ENCODE measurements at places on chromosomes 7 and 10. TPM values are rescaled to one million over a fixed set of nuclear protein-coding genes. Genes with fewer than 3 reads are reported as not detected.

Gene CYP2C8
- not detected for total RNA-seq

Gene SUGCT
- total RNA-seq: 0.61 TPM

Gene EVX1
- total RNA-seq: not detected

Gene ACBD7
- 1.5 TPM for total RNA-seq

Gene STRIP2
- 15.6 TPM for total RNA-seq

Gene CUL1
- 84.3 TPM for total RNA-seq

Gene ADAMTS14
- 0.15 TPM for total RNA-seq

Gene DYDC2
- total RNA-seq: not detected

Gene ACSL5
- total RNA-seq: 58.1 TPM

Gene ZSCAN25
- total RNA-seq: 31.7 TPM

Gene OR2A12
- not detected for total RNA-seq

Gene NDUFA5
- 39.7 TPM for total RNA-seq

Gene SEMA3D
- total RNA-seq: not detected

Gene PEX1
- 16.8 TPM for total RNA-seq

DNA sequence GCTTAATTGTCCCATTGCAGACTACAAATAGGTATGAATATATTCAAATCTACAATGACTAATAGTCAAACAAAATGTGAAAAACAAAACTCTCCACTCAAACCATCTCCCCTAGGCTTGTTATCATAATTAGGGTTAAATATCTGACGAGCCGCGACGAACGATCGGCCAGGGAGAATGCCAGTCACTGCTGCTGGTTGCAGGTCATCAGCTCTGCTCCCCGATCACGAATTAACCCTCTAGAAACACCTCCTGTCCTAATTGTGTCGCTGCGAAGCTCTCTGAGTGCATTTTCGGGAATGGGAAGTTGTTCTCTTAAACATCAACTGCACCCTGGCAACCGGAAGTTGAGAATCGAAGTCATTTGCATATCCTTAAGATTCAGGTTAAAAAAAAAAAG is 167.3 kb downstream of the TCERG1L start:
- DNase-seq: no peak

DNA sequence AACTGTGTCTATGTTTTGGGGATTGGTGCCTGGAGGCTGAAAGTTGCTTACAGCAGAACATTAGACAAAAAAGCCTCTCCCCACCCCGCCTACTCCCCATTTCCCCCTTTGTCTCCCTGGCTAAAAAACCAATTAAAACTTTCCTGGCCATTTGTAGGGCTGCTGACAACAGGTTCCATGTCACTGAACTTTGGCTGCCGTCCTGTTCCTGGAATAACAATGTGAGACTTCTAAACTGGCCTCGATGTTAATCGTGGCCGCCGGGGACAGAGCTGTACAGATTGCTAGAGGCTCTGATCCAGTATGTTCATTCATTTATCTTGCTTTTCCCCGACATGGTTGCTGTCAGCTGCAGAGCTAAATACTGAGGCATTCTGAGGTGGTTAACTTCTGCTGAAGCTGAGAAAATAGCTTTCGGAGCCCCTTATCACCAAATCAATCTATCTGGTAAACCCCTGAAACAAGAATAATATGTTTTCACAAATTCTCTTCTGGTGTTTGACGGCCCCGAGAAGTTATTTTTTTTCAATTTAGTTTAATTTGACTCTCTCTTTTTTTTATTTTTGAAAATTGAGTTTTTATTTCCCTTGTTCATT is 271.6 kb downstream of the GFRA1 start:
- no peak for DNase-seq

DNA sequence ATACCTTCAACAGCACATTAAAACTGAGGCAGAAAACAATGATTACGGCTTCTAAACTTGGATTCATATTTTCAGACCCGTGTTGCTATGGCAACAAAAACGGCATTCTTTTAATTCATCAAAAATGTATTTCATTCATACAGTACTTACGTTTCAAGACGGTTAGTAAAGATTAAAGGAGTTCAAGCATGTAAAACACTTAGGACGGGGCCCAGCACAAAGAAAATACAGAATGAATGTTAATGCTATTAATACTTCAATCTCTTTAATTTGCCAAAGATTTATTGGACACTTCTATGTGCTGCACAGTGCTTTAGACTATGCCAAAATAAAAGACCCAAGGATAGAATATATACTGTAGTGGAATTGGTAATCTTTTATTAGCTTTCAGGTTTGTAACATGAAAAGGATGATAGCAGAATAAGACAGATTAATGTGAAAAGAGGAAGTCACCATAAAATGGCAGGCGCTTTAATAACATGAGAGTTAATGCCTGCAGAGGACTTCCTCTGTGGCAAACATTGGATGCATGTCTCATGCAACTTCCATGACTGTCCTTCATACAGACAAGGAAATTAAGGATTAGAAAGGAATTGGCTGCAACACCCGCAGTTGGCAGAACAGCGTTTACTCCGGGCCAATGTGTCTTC is 201.6 kb upstream of the KLF6 start:
- DNase-seq: no peak

- no peak for DNase-seq
These were observed 1.8 kb upstream of the INTS1 start for GRCh38 chr7:1505731-1506550.

- DNase-seq: no peak
These were observed 747.4 kb downstream of the SUGCT start for GRCh38 chr7:40882071-40882658.

DNA sequence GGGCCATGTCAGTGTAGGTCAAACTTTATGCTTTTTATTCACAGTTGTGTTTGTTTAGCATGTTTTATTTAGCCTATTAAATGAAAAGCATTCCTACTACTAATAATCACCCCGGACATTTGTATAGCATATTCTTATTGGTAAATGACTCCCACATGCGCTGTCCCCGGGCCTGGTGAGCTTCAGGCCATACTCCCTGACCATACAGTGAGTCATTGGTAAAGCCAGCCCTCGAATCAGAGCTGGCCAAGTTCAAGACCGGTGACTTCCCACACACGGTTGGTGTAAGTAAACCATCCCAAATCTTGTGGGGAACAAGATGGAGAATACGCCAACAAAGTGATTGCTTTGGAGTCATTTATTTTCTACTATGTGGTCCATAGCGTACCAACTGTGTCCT is 238.7 kb upstream of the TCF7L2 start:
- no peak for DNase-seq

- DNase-seq: no peak
These were observed 367.9 kb downstream of the TYW1 start for GRCh38 chr7:67364441-67365017.

DNA sequence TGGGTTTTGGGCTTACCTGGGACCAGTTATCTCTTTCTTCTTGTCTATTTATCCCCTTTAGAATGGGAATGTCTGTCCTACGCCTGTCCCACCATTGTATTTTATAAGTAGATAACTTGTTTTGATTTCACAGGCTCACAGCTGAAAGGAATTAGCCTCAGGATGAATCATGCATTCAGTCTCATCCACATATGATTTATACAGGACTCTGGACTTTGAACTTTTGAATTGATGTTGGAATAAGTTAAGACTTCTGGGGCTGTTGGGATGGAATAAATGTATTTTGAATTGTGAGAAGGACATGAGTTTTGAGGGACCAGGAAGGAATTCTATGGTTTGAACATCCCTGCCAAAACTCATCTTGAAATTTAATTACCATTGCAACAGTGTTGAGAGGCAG is 112.6 kb downstream of the AMPH start:
- no peak for DNase-seq

DNA sequence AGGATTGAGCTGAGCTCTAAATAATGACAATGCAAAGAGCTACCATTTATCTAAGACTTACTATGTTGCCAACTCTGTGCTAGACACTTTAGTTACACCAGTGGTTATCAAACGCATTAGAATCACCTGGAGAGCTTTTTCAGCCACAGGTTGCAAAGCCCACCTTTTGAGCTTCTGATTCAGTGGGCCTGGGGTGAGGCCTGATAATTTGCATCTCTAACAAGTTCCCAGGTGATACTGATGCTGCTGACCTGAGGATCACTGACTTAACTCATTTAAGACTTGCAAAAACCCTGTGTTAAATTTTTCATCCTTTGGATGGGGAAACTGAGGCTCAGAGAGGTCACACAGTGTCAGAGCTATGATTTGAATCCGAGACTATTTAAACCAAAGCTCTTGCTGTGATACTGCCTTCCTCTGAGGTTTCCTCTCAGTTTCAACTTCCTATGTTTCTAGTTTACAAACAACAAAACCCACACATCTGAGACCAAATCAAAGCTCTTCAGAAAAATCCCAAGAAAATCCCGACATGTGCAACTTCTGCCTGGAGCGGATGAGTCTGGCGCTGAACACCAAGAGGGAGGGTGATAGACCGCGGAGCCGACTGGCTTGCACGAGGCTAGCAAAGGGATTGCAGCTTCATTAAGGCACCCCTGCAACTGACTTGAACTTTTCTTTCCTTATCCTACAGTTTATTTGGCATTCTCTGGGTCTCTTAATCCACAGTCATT is 124.9 kb downstream of the CYP26A1 start:
- no peak for DNase-seq

DNA sequence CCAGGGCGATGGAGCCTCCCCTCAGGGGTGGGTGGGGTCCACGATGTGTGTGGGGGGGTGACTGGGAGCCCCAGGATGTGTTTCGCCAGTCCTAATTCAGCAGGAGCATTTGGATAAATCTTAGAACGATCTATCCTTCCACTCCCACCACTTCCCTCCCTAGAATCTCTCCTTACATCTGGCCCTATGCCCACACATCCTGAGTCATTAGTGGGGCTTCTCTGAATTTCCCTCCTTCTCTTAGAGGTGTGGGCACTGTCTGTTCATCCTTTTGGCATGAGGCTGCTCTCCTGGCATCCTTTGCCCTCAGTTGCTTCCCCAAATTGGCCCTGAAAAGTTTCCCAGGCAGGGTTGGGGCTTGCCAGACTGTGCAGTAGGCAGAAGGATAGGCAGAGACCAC is 1.6 kb downstream of the GHRHR start:
- no peak for DNase-seq

DNA sequence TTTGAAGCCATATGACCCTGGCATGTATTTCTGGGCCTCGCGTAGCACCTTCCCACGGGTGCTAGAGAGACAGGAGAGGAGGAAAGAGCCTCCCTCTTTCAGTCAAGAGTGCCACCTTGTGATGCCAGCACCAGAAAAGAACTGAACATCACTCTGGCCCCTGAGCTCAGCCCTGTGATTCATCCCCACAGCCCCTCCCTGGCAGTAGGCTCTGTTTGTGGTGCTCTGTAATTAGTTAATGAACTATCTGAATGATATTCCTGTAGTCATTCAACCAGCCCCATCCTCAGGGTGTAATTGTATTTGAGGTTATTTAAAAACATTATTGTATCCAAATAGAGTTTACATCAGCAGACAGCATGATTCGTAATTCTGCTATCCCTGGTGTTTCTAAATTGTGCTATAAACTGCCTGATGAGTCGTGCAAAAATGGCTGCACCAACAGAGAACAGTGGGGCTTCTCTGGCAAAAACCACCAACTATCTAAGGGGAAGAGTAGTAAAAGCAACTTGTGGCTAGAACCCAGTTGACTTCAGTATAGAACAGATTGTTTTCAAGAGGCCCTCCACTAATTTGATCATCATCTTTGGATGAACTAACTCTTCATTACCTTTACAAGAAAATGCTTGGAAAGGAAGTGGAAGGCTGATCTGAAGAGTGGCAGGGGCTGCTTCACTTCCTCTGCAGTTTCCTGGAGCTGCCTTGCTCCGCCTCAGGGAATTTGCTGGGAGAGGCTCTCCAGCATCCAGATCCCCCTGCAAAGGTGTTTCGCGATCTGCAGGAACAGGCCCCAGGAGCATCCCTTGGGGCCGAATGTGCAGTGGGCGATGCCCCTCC is 23.7 kb upstream of the TIAL1 start:
- no peak for DNase-seq

GRCh38 chr10:14580671-14581332 is 193.9 kb downstream of the FAM107B start:
- DNase-seq: no peak

DNA sequence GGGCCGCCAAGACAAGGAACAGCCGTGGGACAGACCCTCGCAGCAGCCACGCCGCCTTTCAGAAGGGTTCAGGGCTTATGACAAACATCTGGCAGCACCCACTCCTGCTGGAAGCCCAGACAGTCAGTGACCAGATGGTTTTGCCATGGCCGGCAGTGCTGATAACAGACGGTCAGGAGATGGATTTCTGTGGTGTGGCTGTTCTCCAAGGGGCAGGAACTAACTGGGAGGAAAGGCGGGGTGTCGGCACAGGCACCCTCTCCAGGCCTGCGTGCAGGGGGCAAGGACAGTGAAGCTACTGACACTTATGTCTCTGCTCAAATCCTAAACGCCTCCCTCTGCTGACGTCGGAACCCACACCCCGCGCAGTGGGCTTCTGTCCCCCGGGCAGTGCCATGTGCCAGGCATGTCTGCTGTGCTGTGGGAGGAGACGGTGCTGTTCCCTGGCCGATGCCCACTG is 416.1 kb downstream of the DNAJB6 start:
- DNase-seq: no peak

DNA sequence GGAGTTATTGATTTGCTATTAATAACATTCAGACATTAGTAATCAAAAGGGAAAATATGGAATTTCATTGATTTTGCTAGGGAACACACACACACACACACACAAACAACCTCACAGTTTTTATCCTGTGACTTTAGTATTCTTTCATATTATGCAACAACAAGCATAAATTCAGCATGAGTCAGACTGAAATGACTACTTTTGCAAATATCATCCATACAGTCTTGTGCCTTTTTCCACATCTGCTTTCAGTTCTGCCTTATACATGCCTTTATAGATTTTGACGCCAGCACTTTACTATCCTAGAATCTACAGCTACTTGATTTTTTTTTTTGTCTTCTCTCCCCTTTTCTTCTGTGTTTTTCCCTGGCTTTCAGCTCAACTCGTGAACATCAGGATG is 975.8 kb upstream of the LRRTM3 start:
- no peak for DNase-seq

DNA sequence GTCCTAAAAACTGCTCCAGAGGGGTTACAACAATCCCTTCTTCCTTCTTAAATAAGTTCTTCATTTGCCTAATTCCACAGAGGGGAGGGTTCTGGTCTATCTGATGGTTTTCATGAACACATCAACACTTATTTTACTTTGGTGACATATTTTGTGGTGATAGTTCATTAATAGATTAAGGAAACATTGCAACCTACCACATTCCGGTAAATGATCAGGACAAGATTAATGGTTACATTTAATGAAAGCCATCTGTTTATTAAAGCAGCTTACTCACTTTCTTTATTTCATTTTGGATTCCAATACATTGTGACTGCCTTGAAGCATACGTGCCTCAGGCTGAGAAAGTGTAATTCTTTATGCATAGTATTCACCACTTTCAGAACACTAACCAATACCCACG is 101.0 kb downstream of the SKIDA1 start:
- DNase-seq: no peak
